ENCODE measurements at places on chromosomes 1 and 21. TPM values are rescaled to one million over a fixed set of nuclear protein-coding genes. Genes with fewer than 3 reads are reported as not detected.

GRCh38 chr1:26541816-26542711 is 12.5 kb downstream of the RPS6KA1 start:
- peak; percentile 58 for DNase-seq

CD1C gene
- not detected for total RNA-seq

- no peak for DNase-seq
Measured at GRCh38 chr1:197557302-197557701, 218.0 kb downstream of the DENND1B start.

LIN28A gene
- not detected for total RNA-seq

CCT3 gene
- total RNA-seq: 472 TPM

GRCh38 chr1:25908161-25908560 is 1.9 kb upstream of the STMN1 start:
- DNase-seq: no peak

TNFRSF4 gene
- total RNA-seq: 0.88 TPM

CHI3L2 gene
- total RNA-seq: 1.0 TPM

LEPR gene
- total RNA-seq: 1.5 TPM

GRCh38 chr21:45261093-45261492 is 26.6 kb downstream of the POFUT2 start:
- no peak for DNase-seq

DNA sequence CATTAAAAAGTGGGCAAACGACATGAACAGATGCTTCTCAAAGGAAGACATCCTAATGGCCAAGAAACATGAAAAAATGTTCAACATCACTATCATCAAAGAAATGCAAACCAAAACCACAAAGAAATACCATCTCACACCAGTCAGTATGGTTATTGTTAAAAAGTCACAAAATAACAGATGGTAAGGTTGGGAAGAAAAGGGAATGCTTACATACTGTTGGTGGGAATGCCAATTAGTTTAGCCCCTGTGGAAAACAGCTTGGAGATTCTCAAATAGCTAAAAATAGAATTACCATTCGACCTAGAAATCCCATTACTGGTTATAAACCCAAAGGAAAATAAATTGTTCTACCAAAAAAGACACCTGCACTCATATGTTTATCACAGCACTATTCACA is 369.4 kb downstream of the KCNH1 start:
- no peak for DNase-seq

HEYL gene
- not detected for total RNA-seq

GRCh38 chr1:175804561-175804960 is 61.2 kb upstream of the TNR start:
- no peak for DNase-seq

DNA sequence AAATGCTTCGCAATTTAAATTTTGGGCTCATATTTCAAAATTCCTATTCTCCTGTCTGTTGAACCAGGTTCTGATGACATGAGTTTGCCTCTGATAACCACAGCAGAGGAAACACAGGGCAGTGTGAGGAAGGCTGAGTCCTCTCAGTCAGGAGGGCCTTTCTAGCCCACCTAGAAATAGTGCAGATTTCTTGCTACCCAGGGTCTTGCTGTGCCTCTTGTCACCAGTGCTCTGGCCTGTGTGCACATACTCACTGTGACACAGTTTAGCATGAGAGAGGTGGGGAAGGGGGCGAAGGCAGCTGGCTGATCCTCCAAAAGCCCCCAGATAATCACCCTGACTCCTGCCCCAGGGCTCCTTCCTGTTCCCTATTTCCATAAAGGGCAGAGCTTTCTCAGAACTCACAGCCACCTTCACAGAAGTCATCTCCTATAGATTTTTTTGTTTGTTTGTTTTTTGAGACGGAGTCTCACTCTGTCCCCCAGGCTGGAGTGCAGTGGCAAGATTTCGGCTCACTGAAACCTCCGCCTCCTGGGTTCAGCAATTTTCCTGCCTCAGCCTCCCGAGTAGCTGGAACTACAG is 23.7 kb downstream of the ERRFI1 start:
- DNase-seq: no peak

LRRC3 gene
- not detected for total RNA-seq

GRCh38 chr21:34997294-34997693 is 51.8 kb downstream of the RUNX1 start:
- DNase-seq: no peak

DNA sequence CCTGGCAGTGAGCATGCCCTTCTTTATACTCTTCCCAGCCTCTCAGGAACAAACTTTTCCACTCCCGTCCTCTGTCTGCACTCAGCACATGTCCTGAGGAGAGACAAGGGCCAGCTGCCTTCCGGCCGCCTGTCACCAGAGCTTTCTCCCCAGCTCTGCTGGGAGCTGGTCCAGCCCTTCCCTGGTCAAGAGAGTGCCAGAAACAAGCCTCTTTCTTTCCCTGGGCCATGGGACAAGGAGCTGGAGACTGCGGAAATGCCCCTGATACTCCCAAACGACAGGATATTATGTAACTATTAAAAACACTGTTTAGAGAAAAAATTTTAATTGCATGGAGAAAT is 10.4 kb downstream of the LAMB3 start:
- DNase-seq: no peak

DNA sequence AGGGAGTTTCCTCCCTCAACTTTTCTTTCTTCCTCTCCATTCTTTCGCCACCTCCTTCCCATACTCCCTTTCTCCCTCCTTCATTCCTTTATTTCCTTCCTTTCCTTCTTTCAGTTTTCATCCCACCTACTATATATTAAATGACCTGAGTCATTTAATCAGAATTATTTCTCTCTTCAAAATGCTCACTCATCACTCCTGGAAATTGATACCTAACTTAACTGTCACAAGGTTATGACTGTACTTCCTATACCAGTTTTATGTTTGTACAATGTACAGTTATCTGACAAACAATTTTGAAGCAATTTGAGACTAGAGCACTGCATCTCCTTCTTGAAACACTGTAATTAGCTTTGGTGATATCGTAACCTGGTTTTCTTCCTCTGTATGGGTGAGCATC is 41.4 kb downstream of the NEXN start:
- peak; percentile 60 for DNase-seq

DNA sequence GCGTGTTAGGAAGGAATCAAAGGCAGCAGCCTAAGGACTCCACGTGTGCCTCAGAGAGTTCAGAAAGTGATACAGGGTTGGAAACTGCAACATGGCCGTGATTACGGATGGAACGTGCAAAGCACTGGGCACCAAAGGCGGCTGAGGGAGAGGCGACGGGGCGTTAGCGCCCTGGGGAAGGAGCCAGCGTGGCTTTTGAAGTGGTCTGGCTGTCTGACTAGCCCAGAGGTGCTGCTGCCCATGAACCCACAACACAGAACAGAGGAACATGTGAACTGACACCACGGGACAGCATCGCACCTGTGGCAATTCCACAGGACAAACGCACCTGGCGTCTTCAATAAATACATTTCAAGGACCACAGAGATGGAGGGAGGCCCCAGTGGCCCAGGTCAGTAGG is 18.0 kb upstream of the TMEM52 start:
- DNase-seq: no peak

MAN1A2 gene
- total RNA-seq: 28.6 TPM

DNA sequence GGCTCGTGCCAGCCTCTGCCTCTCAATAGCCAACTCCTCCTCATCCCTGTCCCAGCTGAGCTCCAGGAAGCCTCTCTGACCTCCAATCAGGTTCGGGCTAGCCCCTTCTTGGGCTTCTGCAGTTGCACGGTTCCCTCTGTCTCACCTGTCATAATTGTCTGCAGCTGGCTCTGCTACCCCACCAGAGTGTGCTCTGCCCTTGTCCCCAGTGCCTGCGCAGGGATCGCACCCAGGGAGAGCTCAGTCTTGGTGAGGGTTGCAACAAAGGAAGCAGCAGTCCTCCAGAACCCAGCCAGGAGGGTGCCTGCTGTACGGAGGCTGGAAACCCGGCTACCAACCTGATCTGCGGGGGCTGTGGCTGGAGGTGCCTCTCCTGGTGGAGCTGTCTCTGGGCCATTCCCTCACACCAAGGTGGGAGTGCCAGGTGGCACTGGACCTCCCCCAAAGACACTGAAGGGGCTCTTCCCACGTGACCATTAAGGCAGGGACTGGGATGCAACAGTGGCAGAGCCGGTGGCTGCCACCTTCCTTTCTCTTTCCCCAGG is 63.5 kb upstream of the DMRTB1 start:
- DNase-seq: no peak

DNA sequence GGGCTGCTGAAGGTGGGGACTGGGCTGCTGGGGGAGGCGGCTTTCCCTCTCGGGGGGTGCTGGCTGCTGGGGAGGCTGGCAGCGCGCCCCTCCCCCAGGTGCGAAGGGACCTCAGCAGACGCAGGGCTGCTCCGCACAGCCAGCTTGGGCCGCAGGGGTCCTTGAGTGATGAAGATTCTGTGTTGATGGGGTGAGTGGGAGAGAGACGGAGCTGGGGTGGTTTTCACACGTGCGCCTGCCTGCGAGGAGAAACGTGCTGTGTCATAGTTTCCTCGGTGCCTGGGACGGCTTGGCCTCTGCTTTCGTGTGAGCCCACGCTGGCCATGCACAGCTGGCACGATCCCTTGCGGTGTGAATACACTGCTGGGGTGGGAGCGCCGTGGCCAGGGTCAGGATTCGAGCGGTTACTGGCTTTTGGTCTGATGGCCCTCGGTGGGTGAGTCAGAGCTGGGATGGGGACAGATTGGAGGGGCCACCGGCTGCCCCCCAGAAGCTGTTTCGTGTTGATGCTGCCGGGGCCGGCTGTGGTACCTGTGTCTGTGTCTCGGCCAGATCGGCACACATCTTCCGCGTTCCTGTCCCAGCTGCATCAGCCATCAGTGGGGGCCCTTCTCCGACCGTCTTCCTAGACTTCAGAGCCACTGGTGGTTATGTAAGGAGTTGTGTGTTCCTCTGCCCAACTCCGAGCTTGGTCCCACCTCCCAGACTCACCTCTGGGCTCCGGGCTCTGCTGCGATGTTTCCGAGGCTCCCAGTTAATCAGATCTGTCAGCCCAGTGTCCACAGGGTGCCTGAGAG is 24.9 kb downstream of the PRKCZ start:
- DNase-seq: no peak

OR2T35 gene
- not detected for total RNA-seq

DNA sequence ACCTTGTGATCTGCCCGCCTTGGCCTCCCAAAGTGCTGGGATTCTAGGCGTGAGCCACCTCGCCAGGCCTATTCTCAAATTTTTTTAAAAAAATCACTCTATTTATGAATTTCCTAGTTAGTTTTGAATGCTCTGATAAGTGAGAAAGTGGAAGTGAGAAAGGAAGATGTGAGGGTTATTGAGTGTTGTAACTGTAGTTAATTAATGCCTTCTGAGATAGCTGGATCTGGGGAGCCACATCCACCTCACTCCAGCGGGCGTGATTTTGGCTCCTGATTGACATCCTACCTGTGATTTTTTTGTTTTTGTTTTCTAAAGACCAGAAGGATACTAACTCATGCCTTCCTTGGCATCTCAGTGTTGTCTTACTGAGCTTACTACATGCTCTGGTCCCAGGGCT is 65.6 kb downstream of the ST3GAL3 start:
- DNase-seq: no peak

DNA sequence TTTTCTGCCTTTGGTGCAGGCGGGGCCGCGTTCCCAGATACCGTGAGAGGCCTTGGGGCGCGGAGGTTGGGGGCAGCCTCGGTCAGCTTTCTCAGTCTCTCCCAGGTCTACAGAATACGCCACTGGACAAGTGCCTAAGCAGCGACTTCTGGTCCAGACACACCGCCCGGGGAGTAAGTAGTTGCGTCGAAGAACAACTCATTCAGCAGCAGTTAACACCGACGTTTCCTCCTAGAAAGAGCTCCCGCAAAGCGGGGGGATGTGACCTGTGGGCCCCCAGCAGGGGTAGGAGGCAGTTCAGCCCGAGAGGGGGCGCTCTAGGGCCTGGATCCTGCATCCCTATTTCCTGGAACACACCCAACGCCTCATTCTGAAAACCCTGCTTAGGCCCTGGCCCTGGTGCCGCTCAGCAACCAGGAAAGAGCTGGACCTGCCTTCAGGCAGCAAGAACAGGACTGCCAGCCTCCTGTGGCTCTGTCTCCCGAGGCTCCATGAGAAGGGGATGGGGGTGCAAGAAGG is 6.5 kb upstream of the BARHL2 start:
- no peak for DNase-seq

DNA sequence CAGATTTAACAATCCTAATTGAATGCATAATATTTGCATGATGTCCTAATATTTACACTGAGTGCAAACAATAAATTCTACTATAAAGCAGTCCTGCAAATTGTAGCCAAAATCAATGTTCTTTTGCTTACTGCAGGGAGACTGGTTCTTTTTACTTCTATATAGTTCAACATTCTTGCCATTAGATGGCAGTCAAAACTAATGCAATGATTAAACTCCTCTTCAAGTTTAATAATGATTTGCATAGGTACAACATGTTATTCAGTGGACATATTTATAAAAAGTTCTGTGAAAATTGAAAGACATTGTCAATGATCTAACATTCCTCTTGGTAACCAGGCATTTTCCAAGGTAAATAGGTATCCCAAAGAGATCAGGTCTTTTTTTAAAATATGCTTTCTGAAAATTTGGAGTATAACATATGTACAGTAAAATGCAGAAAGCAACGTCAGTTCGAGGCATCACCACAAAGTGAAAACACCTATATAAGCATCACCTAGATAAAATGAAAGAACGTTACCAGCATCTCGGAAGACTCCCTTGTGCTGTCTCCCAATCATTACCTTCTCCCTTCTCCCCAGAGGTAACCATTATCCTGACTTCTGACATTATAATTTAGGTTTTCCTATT is 9.8 kb upstream of the FNBP1L start:
- peak; percentile 50 for DNase-seq

DNA sequence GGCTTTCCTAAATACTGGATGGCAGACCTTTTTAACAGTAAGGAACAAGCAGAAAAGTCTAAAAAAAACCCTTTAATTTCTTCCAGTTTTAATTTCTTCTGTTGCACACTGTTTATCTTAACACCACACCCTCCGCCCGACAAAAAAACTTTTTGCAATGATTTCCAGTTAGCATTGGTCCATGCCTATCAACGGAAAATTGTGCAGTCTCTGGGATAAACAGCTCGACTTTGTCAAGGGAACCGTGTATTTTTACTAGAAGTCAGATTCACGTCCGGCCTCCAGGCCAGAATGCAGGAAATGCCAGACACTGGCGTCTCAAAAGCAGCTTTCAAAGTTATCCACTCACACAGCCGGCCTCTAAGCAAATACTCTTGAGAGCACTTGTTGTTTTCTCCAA is 378 bp upstream of the NUP210L start:
- no peak for DNase-seq

CAMK2N1 gene
- 13.3 TPM for total RNA-seq

- no peak for DNase-seq
Measured at GRCh38 chr1:186617926-186618325, 62.3 kb downstream of the PTGS2 start.

DNA sequence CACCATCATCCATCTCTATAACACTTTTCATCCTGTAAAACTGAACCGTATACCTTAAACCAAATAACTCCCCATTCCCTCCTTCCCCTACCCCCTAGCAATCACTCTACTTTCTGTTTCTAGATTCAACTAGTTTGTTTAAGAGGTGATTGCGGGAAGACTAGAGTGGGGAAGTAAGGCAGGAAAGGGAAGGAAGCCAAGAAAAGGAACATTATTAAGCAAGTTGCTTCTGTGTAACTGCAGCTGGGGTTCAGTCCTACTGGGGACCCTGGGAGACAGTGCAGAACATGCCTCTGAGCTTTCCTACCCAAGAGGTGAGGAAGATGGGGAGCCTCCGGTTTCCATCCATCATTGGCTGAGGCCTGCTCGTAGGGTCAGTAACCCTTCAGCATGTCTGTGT is 28.9 kb upstream of the H3-3A start:
- no peak for DNase-seq

S100A14 gene
- not detected for total RNA-seq

NTNG1 gene
- 16.0 TPM for total RNA-seq

BNIPL gene
- not detected for total RNA-seq

IGSF9 gene
- total RNA-seq: 1.2 TPM
